ENCODE measurements at places on chromosomes 13 and 19.

DNA sequence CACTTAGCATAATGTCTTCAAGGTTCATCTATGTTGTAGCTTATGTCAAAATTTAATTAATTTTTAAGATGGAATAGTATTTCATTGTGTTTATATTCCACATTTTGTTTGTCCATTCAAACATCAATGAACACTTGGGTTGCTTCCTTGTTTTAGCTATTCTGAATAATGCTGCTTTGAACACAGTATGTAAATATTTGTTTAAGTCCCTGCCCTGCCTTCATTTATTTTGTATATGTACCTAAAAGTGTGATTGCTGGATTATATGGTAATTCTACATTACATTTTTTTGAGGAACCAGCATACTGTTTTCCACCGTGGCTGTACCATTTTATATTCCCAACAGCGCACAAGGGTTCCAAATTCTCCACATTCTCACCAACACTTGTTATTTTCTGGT lies 17.6 kb upstream of the SUCLA2 start:
- DNase-seq = no peak

DNA sequence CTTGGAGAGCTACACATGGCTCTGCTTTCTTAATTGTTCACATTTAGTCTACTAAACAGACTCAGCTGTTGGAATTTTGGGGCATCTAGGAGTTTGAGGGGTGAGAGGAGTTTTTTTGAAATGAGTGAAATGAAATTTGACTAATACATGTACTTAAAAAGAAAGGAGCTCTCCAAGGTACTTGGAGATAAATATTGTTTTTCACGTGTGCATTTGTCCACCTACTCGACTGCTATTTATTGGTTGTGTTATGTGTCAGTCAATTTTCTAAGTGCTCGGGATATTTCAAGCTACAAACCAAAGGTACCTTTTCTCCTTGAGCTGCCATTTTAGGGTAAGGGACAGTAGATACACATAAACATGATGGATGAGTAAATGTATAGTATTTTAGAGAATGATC lies 697.0 kb downstream of the LIG4 start:
- DNase-seq = no peak

DNA sequence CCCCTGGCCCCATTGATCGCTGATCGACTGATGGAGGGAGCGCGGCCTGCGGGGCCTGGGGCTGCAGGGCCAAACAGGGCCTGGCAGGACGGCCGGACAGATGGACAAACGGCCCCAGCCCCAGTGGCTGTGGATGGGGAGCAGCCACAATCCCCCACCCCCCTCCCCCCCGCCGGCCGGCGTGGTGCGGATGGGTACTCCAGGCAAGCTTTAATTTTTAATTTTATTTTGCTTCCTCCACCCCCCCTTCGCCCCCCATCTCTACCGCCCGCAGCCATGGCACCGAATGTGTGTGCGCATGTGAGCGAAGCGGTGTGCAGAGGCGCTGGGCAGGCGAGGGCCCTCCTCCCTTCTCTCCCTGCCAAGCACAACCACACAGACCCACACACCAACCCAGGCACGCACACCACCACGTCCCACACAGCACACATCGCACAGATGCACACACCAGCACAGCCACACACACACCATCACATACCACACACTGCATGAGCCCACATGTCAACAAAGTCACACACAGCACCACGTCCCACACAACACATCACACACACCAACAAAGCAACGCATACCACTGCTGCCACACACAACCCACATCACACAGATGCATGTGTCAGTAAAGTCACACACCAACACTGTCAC lies 12.4 kb downstream of the ERFL start:
- no peak for DNase-seq

- no peak for DNase-seq
These were observed 65.7 kb upstream of the ATP12A start for GRCh38 chr13:24614306-24615080.

DNA sequence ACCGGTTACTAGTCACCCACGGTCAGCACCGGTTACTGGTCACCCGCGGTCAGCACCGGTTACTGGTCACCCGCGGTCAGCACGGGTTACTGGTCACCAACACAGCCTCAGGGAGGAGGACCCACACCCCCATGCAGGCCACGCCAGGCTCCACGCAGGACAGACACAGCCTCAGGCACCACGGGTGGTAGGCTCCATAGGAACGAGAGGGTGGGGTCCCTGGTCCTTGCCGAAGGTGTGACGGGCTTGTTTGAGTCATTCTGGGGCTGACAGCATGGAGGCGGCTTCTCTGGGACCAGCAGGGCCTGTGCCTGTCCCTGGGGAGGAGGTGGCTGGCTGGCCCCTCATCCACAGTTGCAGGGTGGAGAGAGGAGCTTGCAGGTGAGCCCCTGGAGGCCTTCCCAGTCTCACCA lies 122.8 kb upstream of the SOX1 start:
- DNase-seq = no peak

DNA sequence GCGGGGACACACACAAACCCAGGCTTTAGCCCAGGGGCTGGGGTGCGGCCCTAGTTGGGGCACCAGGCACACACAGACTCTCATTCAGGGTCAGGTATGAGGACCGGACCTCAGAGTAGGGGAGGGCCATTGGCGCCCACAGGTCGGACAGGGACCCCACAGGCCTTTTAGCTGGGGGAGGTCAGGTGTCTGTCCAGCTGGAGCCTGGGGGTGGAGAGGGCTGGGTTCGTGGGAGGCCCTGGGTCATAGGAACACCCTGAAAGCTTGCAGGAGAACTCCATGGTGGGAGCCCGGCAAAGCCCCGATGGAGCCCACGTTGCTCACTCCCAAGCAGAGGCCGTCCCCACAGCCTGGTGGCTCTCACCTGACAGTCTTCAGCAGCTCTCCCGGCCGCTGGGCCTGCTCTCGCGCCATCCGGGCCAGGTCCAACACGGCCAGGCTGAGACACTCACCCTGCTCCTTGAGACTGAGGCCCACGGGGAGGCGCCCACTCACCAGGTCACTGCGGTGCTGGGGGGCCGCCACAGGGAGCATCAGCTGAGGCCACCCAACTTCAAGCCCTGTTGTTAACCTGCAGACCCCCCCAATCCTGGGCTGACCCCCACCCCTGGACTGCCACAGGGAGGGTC lies 5.0 kb downstream of the JAK3 start:
- DNase-seq = no peak

GRCh38 chr13:110824702-110825300 lies 90.1 kb downstream of the ANKRD10 start:
- DNase-seq = no peak

- no peak for DNase-seq
These were observed 42.3 kb upstream of the TSHZ3 start for GRCh38 chr19:31391518-31391917.

GRCh38 chr13:112532837-112533745 lies 54.9 kb downstream of the TUBGCP3 start:
- no peak for DNase-seq

DNA sequence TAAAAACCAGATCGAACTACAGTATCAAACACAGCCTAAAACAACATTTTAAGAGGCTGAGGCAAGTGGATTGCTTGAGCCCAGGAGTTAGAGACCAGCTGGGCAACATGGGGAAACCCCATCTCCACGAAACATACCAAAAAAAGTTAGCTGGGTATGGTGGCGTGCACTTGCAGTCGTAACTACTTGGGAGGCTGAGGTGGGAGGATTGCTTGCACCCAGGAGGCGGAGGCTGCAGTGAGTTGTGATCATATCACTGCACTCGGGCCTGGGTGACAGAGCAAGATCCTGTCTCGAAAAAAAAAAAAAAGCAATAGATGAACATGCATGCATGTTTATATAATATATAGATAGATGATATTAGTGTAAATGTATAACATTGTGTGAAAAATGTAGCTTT lies 5.2 kb upstream of the MRPS31 start:
- DNase-seq = no peak

- DNase-seq = no peak
These were observed 1299.2 kb upstream of the SPRY2 start for GRCh38 chr13:81639984-81640582.

- DNase-seq = no peak
These were observed 5.5 kb downstream of the FPR2 start for GRCh38 chr19:51766461-51766860.

GRCh38 chr13:80059789-80060188 lies 281.1 kb downstream of the SPRY2 start:
- no peak for DNase-seq

- no peak for DNase-seq
These were observed 31.9 kb downstream of the GPALPP1 start for GRCh38 chr13:45021250-45021649.

DNA sequence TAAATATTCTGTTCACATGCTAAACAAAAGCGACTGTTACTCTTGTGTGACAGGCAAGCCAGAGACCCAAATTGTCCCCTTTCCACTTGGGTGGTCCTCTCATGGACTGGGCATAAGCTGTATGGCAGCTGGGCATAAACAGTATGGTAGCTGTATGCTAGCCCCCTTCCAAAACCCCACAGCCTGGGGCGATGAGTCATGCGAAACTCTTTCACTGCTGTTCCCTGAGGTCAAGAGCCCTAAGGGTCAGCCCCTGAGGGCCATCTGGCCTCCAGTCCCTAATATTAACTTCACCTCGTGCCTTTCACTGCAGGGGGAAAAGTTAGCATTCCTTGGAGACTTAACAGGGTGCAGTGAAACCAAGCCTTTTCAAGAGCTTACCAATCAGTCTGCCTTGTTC lies 45.6 kb upstream of the ZNF562 start:
- no peak for DNase-seq

DNA sequence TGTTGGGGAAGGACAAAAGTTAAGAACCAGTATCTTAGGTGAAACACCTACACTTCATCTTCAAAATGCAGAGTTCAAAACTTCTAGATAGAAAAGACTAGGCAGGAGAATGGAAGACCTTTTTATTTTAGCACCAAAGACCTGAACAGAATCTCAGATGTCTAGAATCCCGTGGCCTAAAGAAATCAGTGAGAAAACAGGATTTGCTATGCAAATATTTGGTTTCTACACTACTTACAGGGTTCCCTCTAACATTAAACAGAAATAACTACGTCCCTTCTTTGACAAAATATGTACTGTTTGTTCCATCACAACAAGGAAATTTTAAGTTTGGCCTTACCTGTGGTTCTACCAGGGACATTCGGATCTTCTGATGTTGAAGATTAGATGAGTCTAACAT lies 21.5 kb downstream of the DIS3 start:
- no peak for DNase-seq

DNA sequence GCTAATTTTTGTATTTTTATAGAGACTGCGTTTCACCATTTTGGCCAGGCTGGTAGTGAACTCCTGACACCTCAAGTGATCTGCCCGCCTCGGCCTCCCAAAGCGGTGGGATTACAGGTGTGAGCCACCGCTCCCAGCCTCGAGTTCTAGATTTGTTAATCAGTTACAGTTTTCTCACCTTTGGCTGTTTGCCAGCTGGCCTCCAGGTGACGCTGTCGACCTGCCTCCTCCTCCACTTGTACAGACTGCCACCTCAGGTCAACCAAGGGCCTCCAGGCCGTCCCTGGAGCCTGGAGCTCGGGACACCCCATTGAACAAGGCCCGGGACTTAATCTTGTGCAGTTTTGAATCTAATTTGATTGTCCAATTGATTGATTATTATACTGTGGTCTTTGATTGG lies 45.5 kb downstream of the IER2 start:
- no peak for DNase-seq

DNA sequence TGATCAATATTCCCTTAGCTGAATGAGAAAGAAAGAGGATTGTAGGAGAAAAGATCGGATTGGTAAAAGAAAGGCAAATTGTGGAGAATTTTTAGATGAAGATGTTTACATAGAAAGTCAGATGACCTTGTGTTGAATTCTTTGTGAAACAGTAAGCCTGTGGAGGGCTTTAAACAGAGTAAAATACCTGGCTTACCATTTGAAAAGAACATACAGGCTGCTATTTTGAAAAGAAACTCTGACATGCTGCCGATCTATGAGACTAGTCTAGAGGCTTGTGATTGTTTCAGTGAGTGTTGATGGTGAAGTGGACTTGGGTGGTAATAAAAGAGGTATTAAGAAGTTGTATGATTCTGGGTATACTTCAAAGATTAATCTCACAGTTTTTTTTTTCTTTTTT lies 938.9 kb upstream of the PRR20A start:
- DNase-seq = no peak

DNA sequence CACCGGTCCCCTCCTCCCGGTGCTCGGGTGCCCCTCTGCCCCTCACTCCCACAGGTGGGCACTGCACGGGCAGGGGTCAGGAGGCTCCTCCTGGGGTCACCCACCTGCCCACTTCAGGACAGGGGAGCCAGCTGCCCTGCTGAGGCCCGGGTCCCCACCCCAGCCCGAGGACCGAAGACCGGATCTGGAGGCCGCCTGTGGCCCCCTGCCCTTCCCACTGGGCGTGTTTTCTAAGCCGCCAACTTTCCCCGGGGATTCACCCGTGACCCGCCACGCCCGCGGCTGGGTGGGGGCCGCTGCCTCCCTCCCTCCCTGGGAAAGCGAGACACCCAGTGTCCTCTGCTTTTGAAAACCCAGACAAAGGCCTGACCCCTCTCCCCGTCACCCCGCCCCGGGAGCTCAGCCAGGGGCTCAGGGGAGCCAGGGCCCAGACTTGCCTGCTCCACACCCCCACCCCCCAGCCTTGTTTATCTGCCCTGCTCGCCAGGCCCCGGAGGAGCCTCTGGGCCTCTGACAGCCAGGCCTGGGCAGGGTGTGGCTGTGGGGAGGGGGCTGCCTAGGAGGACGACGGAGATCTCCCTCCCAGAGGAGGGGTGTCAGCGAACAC lies 1.3 kb downstream of the PALM start:
- DNase-seq = no peak

GRCh38 chr13:105513448-105513847 lies 1022.0 kb downstream of the EFNB2 start:
- no peak for DNase-seq

- no peak for DNase-seq
These were observed 22.2 kb downstream of the PPP2R1A start for GRCh38 chr19:52211926-52212571.

DNA sequence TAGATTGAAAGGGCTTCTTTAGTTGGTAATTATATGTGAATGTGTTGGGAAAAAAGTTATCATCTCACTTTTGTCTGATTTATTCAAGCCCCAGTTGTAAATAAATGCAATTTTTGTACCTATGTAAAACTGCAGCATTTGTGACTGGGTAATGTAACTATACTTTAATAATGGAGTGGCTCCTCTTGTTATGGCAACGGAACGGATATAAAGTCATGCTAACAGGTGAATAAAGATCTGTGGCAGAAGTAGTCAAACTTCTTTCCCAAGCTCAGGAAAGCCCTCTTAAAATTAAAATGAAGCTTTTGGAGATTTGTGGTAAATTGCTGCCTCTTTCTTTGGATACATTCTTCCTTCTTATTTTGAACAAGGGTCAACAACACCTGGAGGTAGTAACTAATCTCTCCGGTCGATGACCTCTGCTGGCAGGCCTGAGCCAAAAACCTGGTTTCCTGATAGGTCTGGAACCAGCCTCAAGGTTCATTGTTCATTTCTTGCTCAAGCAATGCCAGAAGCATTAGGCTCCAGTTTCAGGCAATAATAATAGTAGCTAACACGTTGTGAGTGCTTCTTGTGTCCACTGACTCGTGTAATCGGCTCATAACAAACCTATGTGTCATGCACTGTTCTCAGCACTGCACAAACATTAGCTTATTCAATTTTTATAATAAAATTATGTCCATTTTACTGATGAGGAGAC lies 313.4 kb upstream of the DACH1 start:
- no peak for DNase-seq

GRCh38 chr19:52959613-52960295 lies 2.9 kb downstream of the ZNF816 start:
- no peak for DNase-seq

- DNase-seq = no peak
These were observed 1770.0 kb downstream of the PCDH9 start for GRCh38 chr13:65460136-65460535.
